ENCODE measurements at places on chromosomes 6 and 20.

DNA sequence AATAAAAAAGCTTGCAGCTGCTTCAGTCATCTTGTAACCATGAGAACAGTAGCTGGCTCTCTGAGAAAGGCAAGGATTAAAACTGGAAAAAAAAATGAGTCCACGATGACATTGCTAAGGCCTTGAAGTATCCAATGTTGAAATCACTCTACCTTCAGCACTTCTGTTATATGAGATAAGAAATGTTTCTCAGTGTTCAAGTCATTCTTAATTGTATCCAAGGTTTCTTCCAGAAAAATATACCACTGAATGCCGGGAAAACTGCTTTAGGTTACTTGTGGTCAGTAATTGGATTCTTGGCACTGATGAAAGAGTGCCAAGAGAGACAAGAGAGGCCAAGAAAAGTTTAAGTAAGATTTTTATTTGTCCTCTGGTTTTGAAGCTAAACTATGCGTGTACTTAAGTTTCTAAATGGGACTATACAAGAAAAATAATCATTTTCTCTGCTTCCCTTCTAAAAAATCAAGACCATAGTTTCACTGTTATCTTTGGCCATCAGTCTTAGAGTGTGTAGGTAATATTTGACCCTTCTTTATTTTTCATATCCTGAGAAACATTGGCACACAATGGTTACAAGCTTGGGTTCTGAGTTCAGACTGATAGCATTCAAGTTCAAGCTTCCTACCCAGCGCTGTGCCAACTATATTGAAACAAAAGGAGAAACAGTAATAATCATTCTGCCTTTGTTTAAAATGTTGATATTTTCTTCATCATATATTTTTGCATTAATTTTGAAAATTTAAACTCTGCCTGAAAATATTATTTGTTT is 84.6 kb downstream of the TRDN start:
- DNase-seq = no peak

- peak; percentile 47 for DNase-seq
These were observed 10.0 kb upstream of the POU5F1 start for GRCh38 chr6:31180500-31180899.

GRCh38 chr20:24918579-24919566 is 30.2 kb upstream of the CST7 start:
- no peak for DNase-seq

- no peak for DNase-seq
These were observed 98.7 kb downstream of the ERMARD start for GRCh38 chr6:169850154-169850553.

DNA sequence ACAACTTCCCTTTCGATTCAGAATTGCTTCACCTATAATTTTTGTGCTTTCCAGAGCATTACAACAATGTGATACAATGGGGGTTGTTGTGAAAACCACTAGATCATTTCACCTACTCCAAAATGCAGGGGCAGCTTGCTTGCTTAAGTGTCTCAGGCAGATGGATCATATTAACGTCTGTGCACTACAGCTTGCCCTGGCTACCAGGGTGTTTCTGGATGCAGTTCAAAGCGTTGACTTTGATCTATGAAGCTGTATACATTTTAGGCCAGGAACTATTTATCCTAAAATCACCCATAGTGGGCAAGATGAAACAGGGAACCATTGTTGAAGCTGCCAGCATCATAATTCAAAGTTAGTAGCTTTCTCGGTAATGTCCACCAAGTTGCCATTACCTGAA is 339.5 kb upstream of the HSF2 start:
- no peak for DNase-seq

- DNase-seq = no peak
These were observed 34.7 kb upstream of the LAMA4 start for GRCh38 chr6:112289038-112289566.

Measured in stimulated activated CD4-positive, alpha-beta T cell treated with anti-CD3 and anti-CD28 coated beads, Interleukin-4, amount 100 ng/mL, for 1 hour (primary cell).